ENCODE measurements at places on chromosomes 12 and 14.

- peak; percentile 99 for DNase-seq
Measured at GRCh38 chr14:44988694-44989093, 26.7 kb downstream of the TOGARAM1 start.

DNA sequence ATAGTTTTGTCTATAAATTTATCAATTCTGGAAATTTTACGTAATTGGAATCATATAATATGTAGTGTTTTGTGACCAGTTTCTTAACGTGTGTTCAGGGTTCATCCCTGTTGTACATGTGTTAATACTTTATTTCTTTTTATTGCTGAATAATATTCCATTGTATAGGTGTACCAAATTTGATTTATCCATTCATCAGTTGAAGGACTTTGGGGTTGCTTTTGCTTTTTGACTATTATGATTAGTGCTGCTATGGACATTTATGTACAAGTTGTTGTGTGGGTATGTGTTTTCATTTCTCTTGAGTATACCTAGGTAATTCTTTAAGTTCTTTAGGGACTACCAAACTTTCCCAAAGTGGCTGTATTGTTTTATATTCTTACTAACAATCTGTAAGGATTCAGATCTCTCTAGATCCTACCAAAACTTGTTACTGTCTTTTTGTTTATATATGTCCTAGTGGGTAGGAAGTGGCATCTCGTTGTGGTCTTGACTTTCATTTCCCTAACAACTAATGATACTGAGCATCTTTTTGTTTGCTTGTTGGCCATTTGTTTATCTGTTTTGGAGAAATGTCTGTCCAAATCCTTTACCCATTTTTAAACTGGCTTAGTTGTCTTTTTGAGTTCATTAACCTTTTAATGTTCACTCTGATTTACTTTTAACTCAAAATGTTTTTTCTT lies 14.9 kb downstream of the VRK1 start:
- DNase-seq: no peak

GRCh38 chr12:65741656-65742017 lies 82.6 kb upstream of the HMGA2 start:
- DNase-seq: no peak

DNA sequence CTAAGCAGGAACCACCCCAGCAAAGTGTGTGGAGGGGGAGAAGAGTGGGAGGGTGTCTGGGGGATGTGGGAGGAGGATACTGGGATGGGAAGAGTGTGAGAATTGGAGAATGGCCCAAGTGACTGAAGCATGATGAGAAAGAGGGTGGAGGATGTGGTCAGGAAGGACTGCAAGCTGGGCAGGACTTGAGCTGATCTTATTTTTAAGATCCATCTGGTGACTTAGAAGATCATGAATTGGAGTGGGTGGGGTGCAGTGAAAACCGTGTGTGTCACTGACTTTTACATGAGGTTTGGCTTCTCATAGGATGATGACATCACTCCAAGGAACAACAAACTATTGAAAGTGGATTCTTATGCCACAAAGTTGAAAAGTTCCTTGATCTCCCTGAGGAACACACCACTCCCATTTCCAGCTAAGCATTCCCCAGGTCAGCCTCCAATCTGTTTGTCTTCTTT lies 287.5 kb downstream of the GALC start:
- no peak for DNase-seq

- DNase-seq: no peak
Measured at GRCh38 chr14:94446126-94446525, 6.5 kb downstream of the SERPINA11 start.

GRCh38 chr12:4607056-4607455 lies 41.8 kb downstream of the AKAP3 start:
- DNase-seq: no peak

GRCh38 chr14:42047421-42048055 lies 440.9 kb downstream of the LRFN5 start:
- no peak for DNase-seq

GRCh38 chr14:89842837-89843236 lies 111.7 kb downstream of the EFCAB11 start:
- DNase-seq: no peak

GRCh38 chr14:50488521-50488920 lies 43.8 kb downstream of the MAP4K5 start:
- DNase-seq: no peak

- DNase-seq: no peak
Measured at GRCh38 chr12:124543052-124543589, 24.3 kb downstream of the NCOR2 start.

DNA sequence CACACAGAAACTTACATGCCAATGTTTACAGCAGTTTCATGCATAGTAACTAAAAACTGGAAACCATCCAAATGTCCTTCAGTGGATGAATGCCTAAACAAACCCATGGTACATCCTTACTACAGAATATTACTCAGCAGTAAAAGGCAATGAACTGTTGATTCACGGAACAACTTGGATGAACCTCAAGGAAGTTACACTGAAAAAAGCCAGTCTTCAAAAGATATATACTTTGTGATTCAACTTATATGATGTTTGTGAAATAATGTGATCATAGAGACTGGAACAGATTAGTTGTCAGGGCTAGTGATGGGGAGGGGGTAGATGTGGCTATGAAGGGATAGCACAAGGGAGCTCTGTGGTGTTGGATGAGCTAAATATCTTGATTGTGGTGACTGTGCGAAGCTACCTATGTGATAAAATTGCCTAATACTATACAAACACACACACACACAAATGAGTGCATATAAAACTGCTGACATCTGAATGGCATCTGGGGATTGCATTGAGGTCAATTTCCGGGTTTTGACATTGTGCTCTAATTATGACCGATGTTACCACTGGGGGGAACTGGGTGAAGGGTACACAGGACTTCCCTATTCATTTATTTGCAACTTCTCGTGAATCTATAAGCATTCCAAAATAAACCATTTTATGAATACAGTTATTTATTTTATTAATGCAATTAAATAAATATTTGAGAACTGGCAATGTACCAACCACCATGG lies 94.3 kb downstream of the RIN3 start:
- no peak for DNase-seq

DNA sequence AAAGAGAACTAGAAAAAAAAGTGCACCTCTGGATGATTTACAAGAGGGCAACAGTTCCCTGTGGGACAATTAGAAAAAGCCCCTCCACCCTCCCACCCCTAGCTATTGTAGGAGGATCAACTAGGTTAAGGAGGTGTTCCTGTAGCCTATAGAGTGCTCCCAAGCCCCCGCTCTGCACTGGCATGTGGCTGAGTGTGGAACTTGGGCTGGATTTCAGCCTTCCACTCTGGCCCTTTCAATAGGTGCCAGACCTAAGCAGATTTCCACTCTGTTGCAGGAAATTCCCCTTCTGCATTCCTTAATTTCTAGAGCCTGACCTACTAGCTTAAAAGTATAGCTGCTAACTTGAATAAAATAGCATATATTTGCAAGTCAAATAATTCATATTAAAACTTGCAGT lies 2.8 kb downstream of the NFATC4 start:
- no peak for DNase-seq

GRCh38 chr14:103073876-103074728 lies 9.9 kb upstream of the LBHD2 start:
- DNase-seq: no peak

GRCh38 chr14:24422261-24422660 lies 7.2 kb downstream of the CBLN3 start:
- DNase-seq: no peak

DNA sequence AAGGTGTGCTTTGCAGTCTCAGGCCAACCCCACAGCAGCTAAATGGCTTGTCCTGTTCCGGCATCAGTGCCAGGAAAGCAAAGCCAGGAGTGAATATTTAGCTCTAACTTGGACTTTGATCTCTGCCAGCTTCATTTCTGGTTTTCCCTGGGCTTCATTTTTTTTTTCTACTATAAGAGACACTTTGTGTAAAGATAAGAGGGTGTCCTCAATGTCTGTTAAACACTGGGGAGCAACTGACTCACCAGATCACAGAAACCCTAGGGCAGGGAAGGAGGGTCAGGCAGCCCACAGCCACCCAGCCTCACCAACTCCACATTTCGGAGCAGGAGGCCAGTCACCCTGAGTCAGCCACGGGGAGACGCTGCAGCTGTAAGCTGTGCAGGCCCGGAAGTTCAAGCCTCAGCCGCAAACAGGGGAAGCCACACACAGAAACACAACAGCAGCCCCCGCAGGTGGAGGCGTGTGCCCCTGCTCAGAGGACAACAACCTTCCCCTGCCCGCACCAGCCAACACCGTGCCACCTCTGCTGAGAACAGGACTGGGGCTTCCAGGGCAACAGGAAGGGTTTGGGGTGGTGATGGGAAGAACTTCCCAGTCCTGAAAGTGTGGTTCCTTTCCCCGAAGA lies 6.3 kb downstream of the TNFRSF1A start:
- no peak for DNase-seq

DNA sequence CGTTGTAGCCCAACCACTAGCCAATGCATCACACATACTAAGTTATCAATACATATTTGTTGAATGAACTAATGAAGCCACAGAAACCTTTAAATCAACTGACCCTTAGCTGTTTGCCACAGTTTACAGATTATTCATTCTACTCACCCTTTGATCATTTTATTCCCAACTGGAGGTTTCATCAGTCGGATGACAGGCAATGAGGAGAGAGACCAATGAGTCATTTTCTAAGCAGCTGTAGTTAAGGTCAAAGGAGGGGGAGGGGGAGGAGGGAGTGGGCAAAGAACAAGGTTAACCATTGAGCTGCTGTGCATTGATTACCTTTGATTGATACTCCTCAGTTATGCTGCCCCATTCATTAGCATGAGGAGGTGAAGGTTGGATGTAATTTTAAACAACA lies 469.5 kb downstream of the VRK1 start:
- no peak for DNase-seq

DNA sequence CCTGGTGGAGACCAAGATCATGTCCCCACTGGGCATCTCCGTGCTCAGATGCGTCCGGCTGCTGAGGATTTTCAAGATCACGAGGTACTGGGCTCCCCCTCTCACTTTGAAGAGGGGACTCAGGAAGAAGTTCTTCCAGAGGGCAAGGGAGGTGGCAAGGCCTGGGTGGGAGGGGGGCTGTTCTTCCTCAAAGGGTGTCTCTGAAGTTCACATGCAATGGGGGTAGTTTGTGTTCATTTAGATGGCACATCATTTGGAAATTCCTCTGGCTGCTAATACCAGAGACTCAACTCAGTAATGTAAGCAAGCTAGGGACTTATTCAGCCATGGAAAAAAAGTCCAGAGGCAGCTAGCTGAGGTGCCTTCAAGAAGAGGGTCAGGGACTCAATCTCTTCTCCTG lies 227.1 kb upstream of the FKBP4 start:
- no peak for DNase-seq

DNA sequence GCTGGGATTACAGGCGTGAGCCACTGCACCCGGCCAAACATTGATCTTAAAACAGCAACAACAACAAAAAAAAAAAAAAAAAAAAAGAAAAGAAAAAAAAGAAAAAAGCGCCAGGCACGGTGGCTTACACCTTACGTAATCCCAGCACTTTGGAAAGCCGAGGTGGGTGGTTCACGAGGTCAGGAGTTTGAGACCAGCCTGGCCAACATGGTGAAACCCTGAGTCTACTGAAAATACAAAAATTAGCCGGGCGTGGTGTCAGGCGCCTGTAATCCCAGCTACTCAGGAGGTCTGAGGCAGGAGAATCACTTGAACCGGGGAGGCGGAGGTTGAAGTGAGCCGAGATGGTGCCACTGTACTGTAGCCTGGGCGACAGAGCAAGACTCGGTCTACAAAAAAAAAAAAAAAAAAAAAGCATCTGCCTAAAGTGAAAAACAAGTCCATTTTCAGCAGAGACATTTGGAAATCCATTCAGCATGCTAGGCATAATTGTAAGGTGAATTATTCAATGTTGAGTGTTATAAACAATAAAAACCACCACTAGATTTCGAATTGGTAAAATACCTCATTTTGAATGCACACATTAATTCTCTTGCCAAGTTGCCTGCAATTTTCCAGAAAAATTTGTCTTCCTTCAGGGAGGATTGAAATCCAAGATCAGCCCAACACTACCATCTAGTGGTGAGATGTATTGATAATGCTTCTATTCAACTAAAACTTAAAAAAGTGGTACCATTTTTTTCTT lies 8.0 kb upstream of the CERS5 start:
- DNase-seq: no peak

- no peak for DNase-seq
Measured at GRCh38 chr12:66152732-66153131, 17.1 kb downstream of the TMBIM4 start.

DNA sequence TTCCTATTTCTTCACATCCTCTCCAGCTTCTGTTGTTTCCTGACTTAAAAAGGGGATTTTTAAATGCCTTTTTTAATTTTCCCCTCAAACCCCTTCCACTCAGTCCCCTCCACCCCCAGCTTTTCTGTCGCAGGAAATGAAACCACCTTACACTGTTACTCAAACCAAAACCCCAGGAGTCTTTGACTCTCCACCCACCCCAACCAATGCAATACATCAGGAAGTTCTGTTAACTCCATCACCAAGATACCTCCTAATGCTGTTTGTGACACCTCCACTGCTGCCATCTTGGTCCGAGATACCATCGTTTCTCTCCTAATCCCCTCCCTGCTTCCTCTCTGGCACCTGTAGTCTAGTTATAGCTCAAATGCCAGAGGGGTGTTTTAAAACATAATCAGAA lies 25.4 kb upstream of the CPM start:
- DNase-seq: no peak

- no peak for DNase-seq
Measured at GRCh38 chr12:10719482-10719881, 3.6 kb downstream of the YBX3 start.

- no peak for DNase-seq
Measured at GRCh38 chr14:96274543-96274942, 18.5 kb downstream of the BDKRB1 start.

DNA sequence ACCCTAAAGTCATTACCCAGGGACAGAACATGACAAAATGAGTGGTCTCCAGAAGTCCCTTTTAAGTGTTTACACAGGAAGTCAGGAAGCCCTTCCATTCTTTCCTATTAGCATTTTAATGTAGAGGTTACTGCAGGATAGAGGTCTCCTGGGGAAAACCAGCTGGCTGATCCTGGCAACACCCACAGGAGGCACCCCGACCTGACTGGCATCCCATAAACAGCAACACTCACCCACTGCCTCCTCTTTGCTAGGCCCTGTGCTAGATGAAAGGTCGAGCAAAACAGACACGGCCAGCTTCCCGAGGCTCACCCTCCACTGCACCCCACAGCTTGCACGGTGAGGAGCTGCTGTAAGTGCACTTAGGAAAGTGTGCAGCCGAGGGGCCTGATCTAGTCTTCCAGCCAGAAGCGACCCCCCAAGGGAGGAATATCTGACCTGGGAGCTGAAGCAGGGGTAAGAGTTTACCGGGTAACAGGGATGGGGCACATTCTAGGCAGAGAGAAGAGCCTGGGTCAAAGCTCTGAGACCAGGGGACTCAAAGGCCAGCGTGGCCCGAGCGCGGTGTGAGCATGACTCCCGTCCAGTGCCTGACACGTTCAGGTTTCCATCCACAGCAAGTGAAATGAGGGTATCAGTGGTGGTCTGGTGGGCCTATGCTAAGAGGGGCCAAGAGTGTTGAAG lies 9.0 kb downstream of the DAZAP2 start:
- no peak for DNase-seq

DNA sequence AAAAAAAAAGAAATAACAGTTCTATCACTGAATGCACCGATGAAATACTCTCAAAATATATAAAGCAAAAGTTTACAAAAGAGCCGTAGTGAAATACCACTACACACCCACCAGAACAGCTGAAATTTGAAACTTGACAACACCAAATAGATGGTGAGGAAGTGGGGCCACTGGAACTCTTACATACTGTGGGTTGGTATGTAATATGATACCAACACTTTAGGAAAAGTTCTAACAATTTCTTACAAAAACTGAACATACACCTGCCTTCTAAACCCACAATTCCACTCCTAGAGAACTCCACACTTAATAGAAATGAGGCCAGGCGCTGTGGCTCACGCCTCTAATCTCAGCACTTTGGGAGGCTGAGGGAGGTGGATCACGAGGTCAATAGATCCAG lies 14.1 kb downstream of the EIF5 start:
- DNase-seq: no peak

- DNase-seq: no peak
Measured at GRCh38 chr12:110699591-110700445, 10.9 kb upstream of the HVCN1 start.
